ENCODE measurements at places on chromosomes 5 and 9.

- DNase-seq = no peak
Measured at GRCh38 chr9:36129139-36129538, 7.4 kb upstream of the GLIPR2 start.

DNA sequence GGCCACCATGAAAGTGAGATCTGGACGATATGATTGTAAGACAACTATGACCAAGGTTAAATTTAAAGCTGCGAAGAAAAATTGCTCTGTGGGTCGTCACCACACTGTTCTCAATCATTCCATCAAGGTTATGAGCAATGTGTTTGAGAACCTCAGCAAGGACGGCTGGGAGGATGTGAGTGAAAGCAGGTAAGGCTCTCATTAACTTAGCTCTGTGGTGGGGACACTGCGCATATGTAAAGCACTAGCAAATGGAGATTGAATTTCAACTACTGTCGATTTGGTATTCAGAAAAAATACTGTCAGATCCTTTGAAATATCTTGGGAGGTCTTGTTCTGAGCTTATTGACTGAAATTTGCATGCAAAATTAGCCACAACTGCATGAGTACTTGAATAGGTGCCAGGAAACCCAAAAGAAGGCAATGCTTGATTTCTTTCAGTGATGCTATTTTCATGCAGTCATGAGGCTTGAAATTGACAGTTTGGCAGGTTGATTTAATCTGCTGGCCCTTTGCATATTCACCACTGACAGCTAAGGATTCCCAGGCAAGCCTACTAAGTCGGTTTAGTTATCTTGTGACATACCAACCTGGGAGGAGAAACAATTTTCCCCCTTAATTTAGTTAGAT is 183.9 kb upstream of the SH3GL2 start:
- DNase-seq = no peak

- no peak for DNase-seq
Measured at GRCh38 chr5:181152406-181152805, 5.0 kb downstream of the OR2V2 start.

DNA sequence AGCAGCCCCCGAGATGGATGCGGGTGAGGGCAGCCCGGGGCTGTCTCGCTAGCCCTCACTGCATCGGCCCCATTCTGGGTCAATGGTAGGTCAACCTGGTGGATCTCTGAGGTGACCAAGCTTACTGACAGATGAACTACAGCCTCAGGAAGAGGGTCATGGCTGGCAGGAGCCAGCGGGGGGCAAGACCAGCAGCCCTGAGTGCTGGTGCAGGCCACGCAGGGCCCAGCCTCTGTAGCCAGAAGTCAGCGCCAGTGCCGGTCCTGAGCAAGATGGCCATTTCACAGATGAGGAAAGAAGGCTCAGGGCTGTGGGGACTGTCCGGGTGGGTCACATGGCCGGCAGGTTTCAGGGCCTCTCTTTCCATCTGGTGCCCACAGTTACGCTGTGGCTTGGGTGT is 5.1 kb upstream of the DBH start:
- no peak for DNase-seq

GRCh38 chr9:14156046-14156445 is 157.9 kb downstream of the NFIB start:
- no peak for DNase-seq

DNA sequence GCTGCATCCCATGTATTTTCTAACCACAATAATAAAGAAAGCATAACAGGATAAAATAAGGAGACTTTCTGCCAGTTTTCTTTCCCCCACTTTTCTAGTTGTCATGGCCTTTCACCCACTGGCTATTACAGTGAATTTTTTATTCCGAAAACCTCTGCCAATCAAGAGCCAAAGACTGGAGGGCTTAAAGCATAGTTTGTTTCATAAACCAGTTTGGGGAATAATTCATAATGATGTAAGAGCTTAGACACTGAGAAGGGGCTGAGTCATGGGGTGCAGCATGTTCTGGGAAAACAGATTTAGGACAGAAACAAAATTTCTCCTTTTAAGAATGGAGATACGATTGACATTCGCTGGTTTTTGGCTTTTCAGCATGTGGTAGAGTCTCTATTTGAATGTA is 4.4 kb upstream of the GLIPR2 start:
- no peak for DNase-seq

DNA sequence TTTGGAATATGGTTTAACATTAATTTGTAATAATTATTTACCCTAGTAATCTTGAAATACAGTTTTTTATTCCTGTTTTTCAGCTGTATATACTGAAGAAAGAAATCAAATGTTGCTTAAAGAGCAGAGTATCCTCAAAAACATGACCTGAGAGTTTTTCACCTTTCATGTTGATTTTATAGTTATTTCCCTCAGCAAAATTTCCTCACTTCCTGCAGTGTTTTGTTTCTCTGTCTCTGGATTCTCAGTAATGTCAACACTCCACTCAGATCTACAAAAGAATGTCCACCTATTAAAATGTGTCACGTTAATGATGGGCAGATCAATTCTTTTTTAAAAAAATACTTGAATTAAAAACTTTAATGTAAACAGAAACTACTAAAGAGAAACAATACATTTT is 398.3 kb downstream of the ANXA1 start:
- no peak for DNase-seq

- DNase-seq = no peak
Measured at GRCh38 chr5:131280417-131280816, 16.6 kb downstream of the CDC42SE2 start.

DNA sequence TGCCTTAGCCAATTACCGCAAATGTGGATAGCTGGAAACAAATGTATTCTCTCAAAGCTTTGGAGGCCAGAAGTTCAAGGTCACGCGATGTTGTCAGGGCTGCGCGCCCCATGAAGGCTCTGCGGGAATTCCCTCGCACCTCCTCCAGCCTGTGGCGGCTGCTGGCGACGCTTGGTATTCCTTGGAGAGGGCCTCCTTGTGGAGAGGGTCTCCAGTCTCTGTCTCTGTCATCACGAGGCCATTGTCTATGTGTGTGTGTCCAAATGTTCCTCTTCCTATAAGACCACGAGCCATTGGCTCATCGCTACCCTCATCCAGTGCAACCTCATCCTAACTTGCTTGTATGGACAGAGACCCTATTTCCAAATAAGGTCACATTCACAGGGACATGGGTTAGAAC is 97.5 kb downstream of the ANKRD33B start:
- DNase-seq = no peak

DNA sequence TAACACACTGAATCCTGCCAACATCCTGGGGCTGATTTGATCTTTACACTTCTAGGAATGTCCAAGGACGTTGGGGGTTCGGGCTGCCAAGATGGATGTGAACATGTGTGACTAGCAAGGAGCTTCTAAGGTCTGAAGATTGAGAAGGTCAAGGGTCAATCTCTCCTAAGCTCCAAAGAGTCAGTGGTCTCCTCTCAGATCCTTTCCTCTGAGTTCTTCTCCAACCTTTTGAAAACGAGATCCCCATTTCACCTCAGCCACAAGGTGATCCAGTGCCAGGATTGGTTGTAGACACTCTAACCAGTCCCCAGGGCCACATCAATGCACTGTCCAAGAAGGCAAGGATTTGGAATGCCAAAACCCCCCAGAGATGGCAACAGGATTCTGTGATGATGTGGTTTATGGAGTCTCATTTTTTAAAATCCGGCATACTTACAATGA is 266.8 kb downstream of the NDUFS4 start:
- DNase-seq = no peak

- no peak for DNase-seq
Measured at GRCh38 chr9:87579781-87580541, 82.3 kb downstream of the DAPK1 start.

DNA sequence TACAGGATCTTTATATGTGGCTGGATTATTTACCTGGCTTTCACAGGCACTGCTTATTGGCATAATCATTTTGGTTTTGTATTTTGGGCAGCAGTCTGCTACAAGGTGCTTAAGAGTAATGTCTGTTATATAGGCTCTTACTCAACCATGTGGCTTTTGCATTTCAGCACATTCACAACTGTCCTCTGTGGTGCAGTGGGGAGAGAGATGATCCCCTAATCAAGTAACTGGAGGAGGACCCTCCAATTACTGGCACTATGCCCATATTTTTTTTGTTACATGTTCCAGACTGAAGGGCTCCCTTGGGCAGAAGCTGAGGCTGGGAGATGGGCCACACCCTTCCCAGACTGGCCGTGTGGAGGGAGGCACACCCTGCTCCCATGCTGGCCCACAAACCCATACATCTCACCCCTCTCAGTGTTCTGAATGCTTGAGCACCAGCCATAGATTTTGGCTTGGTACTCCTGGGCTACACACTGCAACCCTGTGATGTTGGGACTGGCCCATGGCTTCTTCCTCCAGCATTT is 173.5 kb downstream of the FAM174A start:
- DNase-seq = no peak

DNA sequence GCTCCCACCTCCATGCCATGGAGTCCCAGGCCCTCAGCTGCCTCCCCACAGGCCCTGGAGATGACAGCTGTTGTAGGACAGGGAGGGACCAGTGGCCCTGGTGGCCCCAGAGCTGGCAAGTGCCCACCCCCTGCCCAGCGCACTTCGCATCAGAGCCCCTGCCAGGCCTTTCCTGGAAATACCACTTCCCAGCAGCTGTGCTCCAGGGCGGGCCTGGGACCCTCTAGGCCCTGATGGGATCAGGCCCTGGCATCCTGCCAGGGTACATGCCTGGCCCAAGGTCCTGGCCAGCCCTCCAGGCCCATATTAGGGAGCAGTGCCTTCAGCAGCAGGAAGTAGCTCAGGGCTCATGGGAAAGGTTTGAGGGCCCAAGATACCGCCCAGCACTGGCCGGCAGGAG is 2.5 kb downstream of the KCNT1 start:
- no peak for DNase-seq

DNA sequence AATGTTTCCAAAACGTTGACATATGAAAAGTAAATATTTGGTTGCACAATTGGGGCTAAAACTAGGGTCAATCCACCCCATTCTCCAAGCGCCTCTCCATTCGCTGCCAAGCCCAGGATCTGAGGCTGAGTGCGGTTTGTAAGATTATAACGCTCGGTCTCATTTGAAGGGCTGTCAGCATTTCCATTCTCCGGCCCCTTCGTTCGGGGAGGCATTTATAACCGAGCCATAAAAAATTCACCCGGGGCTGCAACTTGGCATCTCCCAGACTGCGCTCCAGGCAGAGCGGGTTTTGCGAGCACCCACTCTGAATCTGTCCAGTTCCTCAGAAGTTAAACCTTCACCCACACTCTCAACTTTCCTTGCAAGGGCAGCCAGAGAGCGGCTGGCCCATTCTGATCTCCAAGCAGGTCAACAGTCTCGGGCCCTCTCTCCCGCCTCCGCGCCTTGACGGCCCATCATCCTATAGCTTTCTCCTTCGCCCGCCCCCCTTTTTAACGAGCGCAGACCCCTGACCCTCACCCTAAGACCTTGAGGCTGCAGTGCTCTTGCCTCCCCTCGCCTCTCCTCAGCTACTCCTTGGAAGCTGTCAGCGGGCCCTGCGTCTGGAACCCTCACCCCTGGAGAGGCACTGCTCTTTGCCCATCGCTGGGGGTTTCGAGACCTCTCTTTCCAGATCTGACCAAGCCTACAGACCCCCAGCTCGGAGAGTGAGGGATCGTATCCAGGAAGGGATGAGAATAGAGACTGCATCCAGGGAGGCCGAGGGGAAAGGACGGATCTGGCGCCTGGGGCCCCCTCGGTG is 1.1 kb downstream of the SLIT3 start:
- DNase-seq = no peak

GRCh38 chr5:146626936-146627335 is 110.9 kb upstream of the GPR151 start:
- no peak for DNase-seq

DNA sequence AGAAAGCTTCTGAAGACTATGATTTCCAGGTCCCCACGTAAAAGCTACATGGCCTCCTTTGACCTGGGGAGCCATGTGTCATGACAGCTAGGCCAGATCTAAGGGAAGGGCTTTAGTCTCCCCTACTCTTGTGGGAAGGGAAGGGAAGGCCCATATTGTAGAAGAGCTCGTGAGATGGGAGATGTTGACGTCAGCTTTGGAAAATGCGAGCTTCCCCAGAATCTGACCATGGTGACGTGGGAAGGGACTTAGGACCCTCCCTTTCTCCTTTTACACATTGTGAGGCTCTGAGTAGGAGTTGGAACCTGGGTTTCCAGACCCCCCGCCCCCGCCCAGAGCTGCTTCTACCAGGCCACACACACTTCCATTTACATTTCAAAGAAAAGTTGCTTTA is 165.5 kb downstream of the SYK start:
- DNase-seq = no peak

- no peak for DNase-seq
Measured at GRCh38 chr9:88577256-88578120, 42.5 kb downstream of the NXNL2 start.
